NCI-H1092 (cell line): ENCODE measurements at places on chromosomes 3 and 15.

- no peak for DNase-seq
Observed at GRCh38 chr3:157166561-157166960, 6.6 kb upstream of the CCNL1 start.

GRCh38 chr3:197023998-197024651, 5.5 kb downstream of the MELTF start:
- DNase-seq = peak; percentile 15

DNA sequence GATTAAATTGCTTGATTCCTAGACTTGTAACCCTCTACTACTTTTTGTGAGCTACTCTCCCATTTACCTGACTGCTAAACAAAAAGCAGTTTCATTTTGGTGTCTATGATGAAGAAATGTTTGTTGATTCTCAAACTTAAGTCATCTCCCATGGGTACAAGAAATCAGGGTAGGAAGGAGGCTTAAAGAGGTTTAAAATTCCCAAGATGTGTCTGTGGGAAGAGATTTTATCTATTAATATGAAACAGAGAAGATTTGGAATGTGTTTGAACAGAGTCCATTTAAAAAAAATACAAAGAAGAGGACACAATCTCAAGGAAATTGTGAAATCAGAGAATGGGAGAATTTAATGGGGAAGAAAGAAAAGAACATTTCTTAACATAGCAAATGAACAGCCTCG, 14.8 kb downstream of the P3H2 start:
- DNase-seq = no peak

GRCh38 chr3:77618686-77619085, 578.8 kb downstream of the ROBO2 start:
- no peak for DNase-seq

DNA sequence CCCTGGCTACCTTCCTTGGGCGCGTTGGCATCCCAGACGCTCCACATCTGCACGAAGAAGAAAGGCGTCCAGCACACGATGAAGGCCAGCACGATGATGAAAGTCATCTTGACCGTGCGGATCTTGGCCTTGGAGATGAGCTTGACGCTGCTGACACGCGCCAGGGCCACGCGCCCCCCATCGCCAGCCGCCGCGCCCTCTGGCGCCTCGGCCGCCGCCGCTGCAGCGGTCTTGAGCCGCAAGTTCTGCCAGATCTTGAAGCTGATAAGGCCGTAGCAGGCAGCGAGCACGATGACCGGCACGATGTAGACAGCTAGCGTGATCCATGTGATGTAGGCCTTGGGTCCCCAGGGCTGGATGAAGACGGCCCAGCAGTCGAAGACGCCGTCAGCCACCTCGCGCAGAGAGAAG, 2.2 kb downstream of the OXTR start:
- DNase-seq = no peak

- peak; percentile 60 for DNase-seq
Observed at GRCh38 chr3:77304700-77305021, 264.8 kb downstream of the ROBO2 start.

GRCh38 chr3:63911509-63911872, 692 bp downstream of the SCAANT1 start:
- DNase-seq = no peak

GRCh38 chr3:59321881-59322540, 272.2 kb upstream of the CFAP20DC start:
- DNase-seq = no peak
